Right lobe of liver (tissue), 6 donors: ENCODE measurements at places on chromosomes 16 and 17. TPM values are rescaled to one million over a fixed set of nuclear protein-coding genes. Genes with fewer than 3 reads are reported as not detected.

ZFPM1 gene
- total RNA-seq: 4.6 TPM

GRCh38 chr17:45404870-45405249, 27.8 kb downstream of the ARHGAP27 start:
- no peaks in the 10 kb centered on the region for H3K36me3 ChIP-seq
- H3K27ac ChIP-seq: no peak overlapping the region
- H3K27me3 ChIP-seq: no peaks in the 10 kb centered on the region
- no peak overlapping the region for H3K4me3 ChIP-seq
- DNase-seq: no peak
- no peaks in the 10 kb centered on the region for H3K4me1 ChIP-seq

YBX2 gene
- total RNA-seq: 0.75 TPM

- H3K36me3 ChIP-seq: no peaks in the 10 kb centered on the region
- no peaks in the 10 kb centered on the region for H3K27me3 ChIP-seq
- DNase-seq: peak; percentile 35
- no peaks in the 10 kb centered on the region for H3K4me1 ChIP-seq
These were observed 72.7 kb upstream of the GNG13 start for GRCh38 chr16:873243-873661.

- DNase-seq: no peak
- H3K27ac ChIP-seq: no peak overlapping the region
- H3K27me3 ChIP-seq: no peaks in the 10 kb centered on the region
- no peaks in the 10 kb centered on the region for H3K4me1 ChIP-seq
- no peak overlapping the region for H3K4me3 ChIP-seq
These were observed 3.5 kb downstream of the LIMD2 start for GRCh38 chr17:63696381-63696961.

GRCh38 chr16:88640039-88640495, 1.7 kb downstream of the IL17C start:
- no peaks in the 10 kb centered on the region for H3K27me3 ChIP-seq
- no peak for DNase-seq
- H3K4me1 ChIP-seq: no peaks in the 10 kb centered on the region
- no peak overlapping the region for H3K4me3 ChIP-seq
- H3K36me3 ChIP-seq: no peaks in the 10 kb centered on the region

DNA sequence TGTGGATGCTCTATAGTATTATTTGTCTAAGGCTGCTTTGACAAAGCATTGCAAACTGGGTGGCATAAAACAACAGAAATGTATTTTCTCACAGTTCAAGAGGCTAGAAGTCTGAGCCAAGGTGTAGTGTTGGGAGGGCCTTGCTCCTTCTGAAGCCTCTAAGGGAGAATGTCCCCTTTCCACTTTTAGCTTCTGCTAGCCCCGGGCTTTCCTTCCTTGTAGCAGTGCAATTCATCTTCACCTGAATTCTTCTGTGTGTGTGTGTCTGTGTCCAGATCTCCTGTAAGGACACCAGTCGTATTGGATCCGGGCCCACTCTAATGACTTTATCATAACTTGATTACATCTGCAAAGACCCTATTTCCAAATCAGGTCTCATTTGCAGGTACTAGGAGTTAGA, 18.1 kb downstream of the KCNJ16 start:
- H3K4me1 ChIP-seq: no peaks in the 10 kb centered on the region
- DNase-seq: no peak
- H3K36me3 ChIP-seq: no peaks in the 10 kb centered on the region

- H3K27ac ChIP-seq: no peak overlapping the region
- no peak overlapping the region for H3K4me3 ChIP-seq
- DNase-seq: no peak
- H3K4me1 ChIP-seq: peaks cover 1% of the 10 kb centered on the region
These were observed 15.5 kb upstream of the C1QL1 start for GRCh38 chr17:44983563-44983962.

P2RX1 gene
- total RNA-seq: not detected

DNA sequence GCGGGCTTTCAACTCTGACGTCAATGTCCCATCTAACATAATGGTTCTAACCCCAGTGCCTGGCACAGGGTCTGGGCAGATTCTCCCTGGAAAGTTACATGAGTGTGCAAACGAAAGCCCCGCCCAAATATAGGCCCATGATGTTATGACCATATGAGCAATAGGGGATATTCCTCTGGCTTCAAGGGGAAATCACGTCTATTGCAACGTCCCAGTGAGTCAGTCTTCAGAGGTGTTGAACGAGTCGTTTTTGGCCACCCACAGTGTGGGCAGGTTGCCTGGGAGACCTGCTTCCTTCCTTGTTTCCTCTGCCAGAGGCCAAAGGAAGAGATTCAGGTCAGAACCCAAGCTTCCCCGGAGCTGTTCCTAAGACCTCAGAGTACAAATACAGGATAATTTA, 30.3 kb downstream of the PIK3R5 start:
- H3K4me3 ChIP-seq: no peak overlapping the region
- DNase-seq: peak; percentile 56
- no peak overlapping the region for H3K27ac ChIP-seq
- no peaks in the 10 kb centered on the region for H3K27me3 ChIP-seq
- H3K36me3 ChIP-seq: no peaks in the 10 kb centered on the region

MED1 gene
- 13.7 TPM for total RNA-seq

DPEP1 gene
- total RNA-seq: not detected

GRCh38 chr16:4081047-4081446, 35.2 kb downstream of the ADCY9 start:
- DNase-seq: no peak
- H3K4me3 ChIP-seq: no peak overlapping the region
- no peaks in the 10 kb centered on the region for H3K27me3 ChIP-seq
- no peaks in the 10 kb centered on the region for H3K4me1 ChIP-seq
- no peak overlapping the region for H3K27ac ChIP-seq

- no peaks in the 10 kb centered on the region for H3K4me1 ChIP-seq
- no peak overlapping the region for H3K4me3 ChIP-seq
- H3K27ac ChIP-seq: no peak overlapping the region
- no peaks in the 10 kb centered on the region for H3K36me3 ChIP-seq
- DNase-seq: no peak
These were observed 29.5 kb upstream of the GSE1 start for GRCh38 chr16:85583491-85584181.

- no peaks in the 10 kb centered on the region for H3K36me3 ChIP-seq
- no peaks in the 10 kb centered on the region for H3K27me3 ChIP-seq
- no peaks in the 10 kb centered on the region for H3K4me1 ChIP-seq
- no peak overlapping the region for H3K27ac ChIP-seq
These were observed 3.0 kb downstream of the CDH11 start for GRCh38 chr16:65118871-65119270.

TMEM204 gene
- total RNA-seq: 7.8 TPM

MMP15 gene
- 39.6 TPM for total RNA-seq
